ENCODE measurements at places on chromosomes 12 and 14. TPM values are rescaled to one million over a fixed set of nuclear protein-coding genes. Genes with fewer than 3 reads are reported as not detected.

GRCh38 chr12:45354399-45354798, 138.5 kb downstream of the ANO6 start:
- no peak overlapping the region for H3K4me3 ChIP-seq
- no peak overlapping the region for H3K27ac ChIP-seq
- H3K4me1 ChIP-seq = no peaks in the 10 kb centered on the region
- no peak for DNase-seq
- H3K27me3 ChIP-seq = no peaks in the 10 kb centered on the region

GRCh38 chr14:20680843-20681347, 3.5 kb upstream of the RNASE4 start:
- H3K36me3 ChIP-seq = no peaks in the 10 kb centered on the region
- no peaks in the 10 kb centered on the region for H3K27me3 ChIP-seq
- peaks cover 21% of the 10 kb centered on the region for H3K4me1 ChIP-seq
- peak overlapping the region; percentile 77 for H3K4me3 ChIP-seq
- DNase-seq = no peak

- no peaks in the 10 kb centered on the region for H3K4me1 ChIP-seq
- no peak overlapping the region for H3K4me3 ChIP-seq
- H3K27ac ChIP-seq = no peak overlapping the region
- no peaks in the 10 kb centered on the region for H3K36me3 ChIP-seq
Measured at GRCh38 chr14:61803755-61804154, 41.5 kb downstream of the SNAPC1 start.

- no peak overlapping the region for H3K4me3 ChIP-seq
- no peak for DNase-seq
- H3K4me1 ChIP-seq = no peaks in the 10 kb centered on the region
- no peak overlapping the region for H3K27ac ChIP-seq
- no peaks in the 10 kb centered on the region for H3K36me3 ChIP-seq
Measured at GRCh38 chr12:98883231-98883630, 238.1 kb downstream of the APAF1 start.

Gene CATSPERB
- 0.19 TPM for total RNA-seq

Gene GPRC5A
- 14.3 TPM for total RNA-seq

Gene LRTM2
- total RNA-seq = not detected
